Iris pigment epithelial cell (primary cell): ENCODE measurements at places on chromosomes 1 and 21.

GRCh38 chr21:46352913-46353312 is 29.0 kb downstream of the PCNT start:
- DNase-seq = no peak

GRCh38 chr1:203173566-203173965 is 2.1 kb downstream of the MYBPH start:
- no peak for DNase-seq

GRCh38 chr1:211132721-211133392 is 1.1 kb downstream of the KCNH1 start:
- no peak for DNase-seq

DNA sequence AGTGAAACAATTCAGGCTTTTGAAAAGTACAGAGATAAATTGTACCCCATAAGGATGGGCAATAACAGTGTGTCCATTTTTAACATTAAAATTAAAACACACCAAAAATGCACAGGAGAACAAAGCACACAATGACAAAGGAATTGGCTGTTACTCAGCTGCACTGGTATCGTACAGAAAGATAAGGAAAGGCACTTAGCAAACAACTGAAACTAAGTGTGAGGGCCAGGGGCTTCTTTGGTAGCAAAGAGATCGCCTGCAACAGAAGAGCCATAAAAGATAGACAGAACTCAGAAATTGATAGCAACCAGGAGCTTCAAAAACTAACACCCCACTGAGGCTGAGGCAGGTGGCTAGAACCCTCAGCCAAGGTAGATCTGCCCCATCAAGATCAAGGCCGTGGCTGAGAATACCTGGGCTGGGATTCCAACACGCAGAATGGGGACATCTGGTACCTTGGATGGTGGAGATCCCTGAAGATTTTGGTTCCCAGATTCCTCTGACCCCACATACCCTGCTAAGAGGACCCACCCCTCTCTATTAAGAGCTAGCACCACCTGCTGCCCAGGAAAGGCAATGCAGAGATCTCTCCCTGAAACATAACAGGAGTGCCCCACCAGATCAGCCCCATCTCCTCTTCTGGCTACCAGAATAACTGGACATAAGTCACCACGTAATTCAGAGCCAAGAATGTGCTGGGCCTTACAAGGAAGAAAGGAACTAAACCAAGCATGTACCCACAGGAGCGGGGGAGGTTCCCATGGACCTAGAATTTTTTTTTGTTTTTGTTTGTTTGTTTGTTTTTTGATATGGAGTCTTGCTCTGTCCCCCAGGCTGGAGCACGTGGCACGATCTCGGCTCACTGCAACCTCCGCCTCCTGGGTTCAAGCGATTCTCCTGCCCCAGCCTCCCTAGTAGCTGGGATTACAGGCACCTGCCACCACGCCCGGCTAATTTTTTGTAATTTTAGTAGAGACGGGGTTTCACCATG is 16.2 kb downstream of the PLEKHO1 start:
- DNase-seq = no peak

- DNase-seq = no peak
Observed at GRCh38 chr21:39150877-39151276, 32.4 kb downstream of the PSMG1 start.
